ENCODE measurements at places on chromosomes 6 and 20.

GRCh38 chr6:43771210-43771857 is 1.3 kb downstream of the VEGFA start:
- no peak for DNase-seq

DNA sequence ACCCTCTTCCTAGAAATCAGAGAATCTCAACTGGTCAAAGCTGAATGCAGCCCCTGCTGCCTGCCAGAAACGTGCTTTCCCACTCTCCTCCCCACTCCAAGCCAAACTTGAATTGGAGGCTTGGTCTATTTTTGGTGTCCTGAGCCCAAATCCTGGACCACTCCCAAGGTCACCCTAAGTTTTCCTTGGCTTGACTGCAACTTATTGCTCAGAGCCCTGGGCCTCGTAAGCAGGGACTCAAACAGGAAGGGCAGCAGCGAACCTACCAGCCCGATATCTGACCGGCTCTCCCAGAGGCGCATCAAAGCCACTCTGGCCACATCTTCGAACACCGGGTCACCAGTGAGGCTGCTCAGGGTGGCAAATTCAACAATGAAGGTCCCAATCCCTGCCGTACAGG is 12.7 kb downstream of the EDEM2 start:
- no peak for DNase-seq

GRCh38 chr20:4441871-4442270 is 279.8 kb upstream of the PRND start:
- DNase-seq: no peak

GRCh38 chr20:38357653-38358207 is 11.4 kb downstream of the LBP start:
- no peak for DNase-seq

DNA sequence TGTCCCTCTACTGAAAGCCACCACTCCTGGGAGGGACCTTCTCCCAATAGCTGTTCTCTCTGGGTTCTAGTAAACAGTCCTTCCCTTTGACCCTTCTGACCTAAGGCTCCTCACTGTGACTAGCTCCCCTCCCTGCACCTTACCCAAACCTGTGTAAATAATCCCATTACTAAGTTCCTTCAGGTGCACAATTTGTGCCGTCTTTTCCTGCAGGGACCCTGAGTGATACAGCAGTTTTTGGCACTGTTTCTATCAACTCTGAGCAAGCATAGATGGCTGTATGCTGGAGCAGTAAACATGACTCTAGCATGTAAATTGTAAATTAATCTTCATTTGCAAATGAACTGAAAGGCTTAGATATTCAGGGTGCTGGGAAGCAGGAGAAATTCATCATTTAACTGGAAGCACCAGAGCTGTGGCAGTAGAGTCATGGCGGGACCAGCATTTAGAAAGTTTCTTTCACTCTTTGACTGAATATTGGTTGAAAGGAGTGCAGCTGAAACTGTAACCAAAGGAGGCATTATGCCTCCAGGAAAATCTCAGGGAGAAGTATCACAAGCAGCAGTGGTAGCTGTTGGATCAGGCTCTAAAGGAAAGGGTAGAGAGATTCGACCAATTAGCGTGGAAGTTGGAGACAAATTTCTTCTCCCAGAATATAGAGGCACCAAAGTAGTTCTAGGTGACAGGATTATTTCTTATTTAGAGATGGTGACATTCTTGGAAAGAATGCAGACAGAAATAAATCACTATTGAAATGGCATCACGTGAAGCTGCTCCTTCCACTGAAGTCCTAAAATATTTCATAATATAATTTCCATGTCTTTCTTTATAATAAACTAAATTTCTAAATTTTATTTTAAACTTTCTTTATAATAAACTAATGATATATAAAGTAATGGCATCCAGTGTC is 117.8 kb downstream of the TCP11 start:
- DNase-seq: no peak

GRCh38 chr6:122648726-122649125 is 38.5 kb downstream of the PKIB start:
- no peak for DNase-seq

GRCh38 chr20:38062890-38063289 is 29.3 kb downstream of the RPRD1B start:
- DNase-seq: no peak

DNA sequence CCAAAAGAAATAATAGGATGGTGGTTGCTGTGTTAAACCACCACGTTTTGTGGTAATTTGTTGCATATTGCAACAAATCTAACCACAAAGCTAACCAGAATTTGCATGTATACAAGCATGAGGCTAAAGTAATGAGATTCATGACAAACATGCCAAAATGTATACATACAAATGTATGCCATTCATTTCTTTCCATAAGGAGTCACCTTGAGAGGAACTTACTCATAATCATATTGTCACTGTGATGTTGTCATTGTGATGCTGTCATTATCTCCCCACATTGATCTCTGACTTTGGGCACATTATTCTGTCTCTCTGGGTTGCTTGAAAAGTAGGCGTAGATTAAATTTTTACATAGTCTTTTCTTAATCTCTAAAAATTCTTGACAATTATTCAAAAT is 886.8 kb upstream of the FLRT3 start:
- no peak for DNase-seq

- DNase-seq: no peak
These were observed 8.4 kb upstream of the EEF1E1 start for GRCh38 chr6:8110725-8111124.

GRCh38 chr6:113920663-113921267 is 50.2 kb downstream of the HDAC2 start:
- no peak for DNase-seq

GRCh38 chr6:149196091-149196490 is 121.4 kb upstream of the TAB2 start:
- DNase-seq: no peak

GRCh38 chr6:20159781-20160540 is 52.3 kb downstream of the MBOAT1 start:
- no peak for DNase-seq

DNA sequence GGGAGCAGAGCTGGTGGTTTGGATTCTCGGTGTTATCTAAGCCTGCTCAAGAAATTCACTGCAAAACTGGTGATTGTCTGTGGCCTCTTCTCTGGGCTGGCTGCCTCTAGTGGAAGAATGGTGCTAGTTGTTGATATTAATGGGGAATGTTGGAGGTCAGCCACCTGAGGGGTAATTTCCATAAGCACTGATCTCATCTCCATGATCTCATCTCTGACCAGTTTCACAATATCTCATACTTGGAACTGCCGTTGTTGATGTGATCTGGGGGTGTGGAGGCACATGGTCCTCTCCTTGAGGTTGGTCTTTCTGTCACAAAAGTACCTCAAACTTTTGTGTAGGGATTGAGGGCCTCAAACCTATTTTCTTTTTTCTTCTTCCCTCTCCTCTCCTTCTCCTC is 102.6 kb downstream of the CD109 start:
- DNase-seq: no peak

DNA sequence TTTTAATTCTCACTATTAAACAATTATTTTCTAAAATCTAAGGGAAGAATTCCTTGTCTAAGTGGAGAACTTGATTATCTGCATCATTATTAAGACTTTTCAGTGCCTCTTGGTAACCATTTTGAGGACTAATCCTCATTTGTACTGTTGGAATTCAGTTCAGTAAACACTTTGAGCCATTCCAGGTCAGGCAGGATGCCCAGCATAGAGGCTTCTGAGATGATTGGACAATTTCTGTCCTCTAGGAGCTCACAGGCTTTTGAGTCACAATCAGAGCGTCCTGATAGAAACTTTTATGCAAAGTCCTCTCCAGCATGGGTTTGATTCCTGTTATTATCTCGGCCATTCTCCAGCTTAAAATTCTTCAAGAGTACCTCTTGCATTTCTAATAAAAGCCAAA is 1304.6 kb downstream of the EPHA7 start:
- no peak for DNase-seq

- no peak for DNase-seq
These were observed 996.5 kb downstream of the GRIK2 start for GRCh38 chr6:102389994-102390393.

All from stimulated activated CD8-positive, alpha-beta memory T cell treated with anti-CD3 and anti-CD28 coated beads, Interleukin-7, amount 100 ng/mL, for 1 hour (primary cell).